ENCODE measurements at places on chromosomes 16 and 17. TPM values are rescaled to one million over a fixed set of nuclear protein-coding genes. Genes with fewer than 3 reads are reported as not detected.

CIAO3 gene
- total RNA-seq, result 27.2 TPM

TP53TG3F gene
- not detected for total RNA-seq

TBC1D26 gene
- 1.1 TPM for total RNA-seq

CLEC19A gene
- total RNA-seq, result not detected

LDHD gene
- 2.5 TPM for total RNA-seq

ALOX12 gene
- total RNA-seq, result not detected

DNA sequence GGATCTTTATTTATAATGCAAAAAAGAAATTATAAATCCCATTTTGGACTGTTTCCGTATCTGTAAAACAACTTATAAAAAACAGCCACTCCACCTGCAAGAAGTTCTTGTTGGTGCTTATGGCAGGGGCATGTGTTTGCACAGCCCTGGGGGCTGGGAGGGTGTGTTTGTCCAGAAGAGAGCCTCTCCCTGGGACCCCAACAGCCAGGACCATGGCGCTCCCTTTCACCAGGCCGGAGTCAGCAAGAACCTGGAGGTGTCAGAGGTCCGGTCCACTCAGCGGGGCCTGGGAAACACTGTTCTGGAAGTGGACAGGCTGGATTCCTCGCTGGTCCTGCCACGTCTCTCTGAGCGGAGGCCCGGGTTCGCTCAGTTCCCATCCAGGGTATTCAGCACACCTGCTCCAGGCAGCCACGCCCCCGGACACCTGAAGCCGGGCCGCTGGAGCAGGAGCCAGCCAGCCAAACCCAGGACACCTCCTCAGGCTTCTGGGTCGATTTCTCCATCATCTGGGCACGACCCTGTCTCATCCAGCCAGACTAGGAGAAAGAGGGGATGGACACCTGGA is 18.9 kb upstream of the GINS2 start:
- no peak overlapping the region for H3K4me3 ChIP-seq
- H3K27me3 ChIP-seq, result no peaks in the 10 kb centered on the region
- no peaks in the 10 kb centered on the region for H3K36me3 ChIP-seq
- no peak for DNase-seq
- no peak overlapping the region for H3K27ac ChIP-seq

- H3K27ac ChIP-seq, result no peak overlapping the region
- no peaks in the 10 kb centered on the region for H3K27me3 ChIP-seq
- no peaks in the 10 kb centered on the region for H3K36me3 ChIP-seq
- H3K4me3 ChIP-seq, result no peak overlapping the region
- DNase-seq, result no peak
- no peaks in the 10 kb centered on the region for H3K4me1 ChIP-seq
Observed at GRCh38 chr17:43151880-43152456, 19.0 kb upstream of the NBR1 start.

DNA sequence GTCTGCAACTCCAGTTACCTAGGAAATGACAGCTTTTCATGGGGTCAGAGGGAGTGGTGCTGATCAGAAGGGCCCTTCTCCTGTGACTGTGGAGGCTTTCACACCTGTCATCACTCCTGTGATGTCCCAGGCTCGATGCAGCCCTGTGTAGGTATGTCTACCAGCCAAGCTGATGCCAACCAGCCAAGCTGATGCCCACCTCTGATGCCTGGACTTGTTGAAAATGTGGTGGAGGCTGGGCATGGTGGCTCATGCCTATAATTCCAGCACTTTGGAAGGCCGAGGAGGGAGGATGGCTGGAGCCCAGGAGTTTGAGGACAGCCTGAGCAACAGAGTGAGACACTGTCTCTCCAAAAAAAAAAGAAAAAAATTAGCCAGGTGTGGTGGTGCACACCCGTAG is 33.7 kb upstream of the RGS9 start:
- H3K4me1 ChIP-seq, result no peaks in the 10 kb centered on the region
- H3K36me3 ChIP-seq, result no peaks in the 10 kb centered on the region
- H3K4me3 ChIP-seq, result no peak overlapping the region
- H3K27ac ChIP-seq, result no peak overlapping the region
- H3K27me3 ChIP-seq, result no peaks in the 10 kb centered on the region

- no peaks in the 10 kb centered on the region for H3K36me3 ChIP-seq
- H3K27ac ChIP-seq, result peak overlapping the region; percentile 86
- H3K27me3 ChIP-seq, result no peaks in the 10 kb centered on the region
- DNase-seq, result peak; percentile 72
- no peak overlapping the region for H3K4me3 ChIP-seq
Observed at GRCh38 chr16:17334096-17334495, 136.7 kb downstream of the XYLT1 start.

- no peak for DNase-seq
- peaks cover 7% of the 10 kb centered on the region for H3K4me1 ChIP-seq
- no peak within 1 kb of the TSS for H3K4me3 ChIP-seq
- H3K27ac ChIP-seq, result no peak within 1 kb of the TSS
- no peaks in the 10 kb centered on the region for H3K27me3 ChIP-seq
- H3K36me3 ChIP-seq, result no peaks in the 10 kb centered on the region
Observed at GRCh38 chr17:34269969-34270368, at the start of gene CCL7. TSS of gene CCL7 (plus strand) at chr17:34270221. CDS start at chr17:34270291, 70 bp downstream.

DNA sequence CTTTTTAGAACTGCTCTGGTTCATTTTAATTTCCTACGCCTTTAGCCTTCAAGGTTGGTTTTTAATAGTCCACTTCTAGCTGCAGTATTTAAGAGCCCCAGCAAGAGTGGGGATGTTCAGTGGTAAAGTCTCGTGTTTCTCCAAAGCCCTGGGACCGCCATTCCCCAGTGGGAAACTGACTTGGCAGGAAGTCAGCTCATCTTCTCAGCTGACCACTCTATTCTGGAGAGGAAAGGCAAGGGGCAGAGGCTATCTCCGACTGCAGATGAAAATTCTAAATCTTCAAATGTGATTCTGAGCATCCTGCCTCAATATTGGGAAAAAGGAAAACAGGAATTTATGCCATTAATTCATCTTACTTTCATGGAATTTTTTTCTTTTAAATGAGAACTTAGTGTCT is 35.5 kb downstream of the HS3ST3B1 start:
- no peaks in the 10 kb centered on the region for H3K4me1 ChIP-seq
- peaks cover 13% of the 10 kb centered on the region for H3K27me3 ChIP-seq
- H3K27ac ChIP-seq, result no peak overlapping the region

- H3K36me3 ChIP-seq, result no peaks in the 10 kb centered on the region
- H3K27me3 ChIP-seq, result no peaks in the 10 kb centered on the region
- no peak overlapping the region for H3K27ac ChIP-seq
- no peak overlapping the region for H3K4me3 ChIP-seq
- DNase-seq, result no peak
- H3K4me1 ChIP-seq, result no peaks in the 10 kb centered on the region
Observed at GRCh38 chr17:39822051-39822451, 42.1 kb downstream of the IKZF3 start.

- H3K27me3 ChIP-seq, result no peaks in the 10 kb centered on the region
- peak; percentile 85 for DNase-seq
- H3K4me3 ChIP-seq, result no peak overlapping the region
- H3K4me1 ChIP-seq, result peaks cover 8% of the 10 kb centered on the region
Observed at GRCh38 chr16:85717393-85718152, 28.8 kb upstream of the GINS2 start.

GRCh38 chr16:29683543-29684090 is 4.6 kb downstream of the QPRT start:
- H3K27me3 ChIP-seq, result no peaks in the 10 kb centered on the region
- H3K4me3 ChIP-seq, result no peak overlapping the region
- H3K4me1 ChIP-seq, result peaks cover 5% of the 10 kb centered on the region
- no peaks in the 10 kb centered on the region for H3K36me3 ChIP-seq

DNA sequence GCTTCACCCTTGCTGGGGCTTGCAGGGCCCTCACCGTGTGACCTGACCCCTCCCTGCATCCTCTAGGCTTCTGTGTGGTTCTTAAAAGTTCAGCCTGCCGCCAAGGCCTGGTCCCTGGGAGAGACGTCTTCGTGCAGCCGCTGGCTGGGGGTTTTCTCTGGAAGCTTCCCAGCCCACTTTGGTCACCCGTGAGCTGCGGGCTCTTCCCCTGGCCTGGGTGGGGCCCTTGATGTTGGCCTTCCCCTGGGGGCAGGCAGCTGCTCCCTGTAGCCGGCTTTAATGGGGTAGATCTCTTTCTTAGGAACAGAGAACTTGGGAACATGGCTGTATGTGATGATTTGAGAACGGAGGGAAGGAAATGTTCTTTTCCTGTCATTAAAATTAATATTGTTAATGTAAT is 32.7 kb downstream of the ZNF750 start:
- H3K27ac ChIP-seq, result no peak overlapping the region
- H3K27me3 ChIP-seq, result no peaks in the 10 kb centered on the region
- H3K36me3 ChIP-seq, result peaks cover 30% of the 10 kb centered on the region
- no peak overlapping the region for H3K4me3 ChIP-seq

DNA sequence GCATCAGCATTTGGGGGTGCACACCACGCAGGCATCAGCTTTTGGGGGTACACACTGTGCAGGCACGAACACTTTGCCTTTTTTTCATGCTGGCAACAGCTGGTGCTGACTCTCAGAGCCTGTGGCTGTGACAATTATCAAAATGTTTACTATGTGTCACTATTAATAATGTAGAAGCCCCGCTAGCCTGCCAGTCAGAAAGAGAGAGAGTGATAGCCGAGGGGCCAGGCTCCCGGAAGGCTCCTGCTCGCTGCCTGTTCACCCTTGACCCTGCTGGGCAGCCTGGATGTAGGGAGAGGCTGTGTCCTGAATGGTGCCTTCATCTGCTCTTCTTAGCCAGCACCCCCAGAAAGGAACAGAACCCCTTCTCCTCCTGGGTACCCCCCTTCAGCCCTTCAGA is 61.9 kb downstream of the SDK2 start:
- H3K4me1 ChIP-seq, result no peaks in the 10 kb centered on the region
- no peak for DNase-seq
- no peak overlapping the region for H3K27ac ChIP-seq
- H3K36me3 ChIP-seq, result no peaks in the 10 kb centered on the region

All from sigmoid colon (tissue), 7 donors.